ENCODE measurements at places on chromosomes 2 and 18.

DNA sequence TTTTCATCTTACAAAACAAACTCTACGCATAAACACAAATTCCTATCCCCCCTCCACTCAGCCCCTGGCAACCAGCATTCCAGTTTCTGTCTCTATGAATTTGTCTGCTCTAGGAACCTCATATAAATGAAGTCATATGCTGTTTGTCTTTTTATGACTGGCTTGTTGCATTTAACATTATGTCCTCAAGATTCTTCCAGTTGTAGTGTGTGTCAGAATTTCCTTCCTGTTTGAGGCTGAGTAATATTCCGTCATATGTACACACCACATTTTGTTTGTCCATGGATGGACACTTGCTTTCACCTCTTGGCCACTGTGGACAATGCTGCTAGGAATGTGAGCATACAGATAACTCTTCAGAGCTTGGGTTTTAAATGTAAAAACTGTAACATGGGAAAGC lies 272.1 kb downstream of the GBX2 start:
- no peak for DNase-seq

DNA sequence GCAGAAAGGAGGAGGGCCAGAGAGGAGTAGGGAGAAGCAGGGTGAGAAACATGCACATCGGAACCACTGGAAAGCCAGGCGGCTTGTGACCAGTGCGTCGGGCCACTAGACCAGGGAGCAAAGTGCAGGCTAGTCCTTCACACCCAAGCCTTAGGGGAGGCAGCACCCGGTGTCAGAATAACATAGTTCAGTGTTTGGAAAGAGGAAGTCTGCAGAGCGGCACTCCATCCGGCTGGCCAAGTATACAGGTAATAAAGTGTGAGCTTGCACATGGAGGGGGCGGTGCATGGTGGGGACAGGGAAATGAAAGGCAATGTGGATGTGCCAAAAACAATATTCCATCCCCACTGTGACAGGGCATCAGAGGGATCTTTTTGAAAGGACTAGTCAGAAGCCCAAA lies 69.7 kb downstream of the ZNF521 start:
- no peak for DNase-seq

GRCh38 chr18:78721981-78722380 lies 257.6 kb upstream of the SALL3 start:
- DNase-seq = no peak

DNA sequence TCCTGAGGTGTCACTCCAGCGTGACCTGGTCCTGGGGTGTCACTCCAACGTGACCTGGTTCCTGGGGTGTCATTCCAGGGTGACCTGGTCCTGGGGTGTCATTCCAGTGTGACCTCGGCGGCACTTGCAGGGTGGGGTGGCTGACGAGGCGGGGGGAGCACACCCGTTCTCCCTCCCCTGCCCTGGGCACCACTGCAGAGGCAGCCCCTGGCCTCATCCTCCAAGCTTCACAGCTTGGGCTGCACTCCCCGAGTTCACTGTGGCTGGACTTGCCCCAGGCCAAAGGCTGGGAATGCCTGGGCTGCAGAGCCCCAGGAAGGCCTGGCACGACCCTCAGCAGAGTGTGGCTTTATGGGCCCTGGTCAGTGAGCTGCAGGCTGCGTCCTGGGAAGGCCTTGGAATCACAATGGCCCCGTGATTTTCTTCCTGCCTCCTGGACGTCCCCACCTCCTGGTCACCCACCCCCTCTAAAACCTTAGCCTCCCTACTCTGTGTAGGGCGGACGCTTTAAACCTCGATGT lies 88.3 kb downstream of the NFATC1 start:
- DNase-seq = no peak

DNA sequence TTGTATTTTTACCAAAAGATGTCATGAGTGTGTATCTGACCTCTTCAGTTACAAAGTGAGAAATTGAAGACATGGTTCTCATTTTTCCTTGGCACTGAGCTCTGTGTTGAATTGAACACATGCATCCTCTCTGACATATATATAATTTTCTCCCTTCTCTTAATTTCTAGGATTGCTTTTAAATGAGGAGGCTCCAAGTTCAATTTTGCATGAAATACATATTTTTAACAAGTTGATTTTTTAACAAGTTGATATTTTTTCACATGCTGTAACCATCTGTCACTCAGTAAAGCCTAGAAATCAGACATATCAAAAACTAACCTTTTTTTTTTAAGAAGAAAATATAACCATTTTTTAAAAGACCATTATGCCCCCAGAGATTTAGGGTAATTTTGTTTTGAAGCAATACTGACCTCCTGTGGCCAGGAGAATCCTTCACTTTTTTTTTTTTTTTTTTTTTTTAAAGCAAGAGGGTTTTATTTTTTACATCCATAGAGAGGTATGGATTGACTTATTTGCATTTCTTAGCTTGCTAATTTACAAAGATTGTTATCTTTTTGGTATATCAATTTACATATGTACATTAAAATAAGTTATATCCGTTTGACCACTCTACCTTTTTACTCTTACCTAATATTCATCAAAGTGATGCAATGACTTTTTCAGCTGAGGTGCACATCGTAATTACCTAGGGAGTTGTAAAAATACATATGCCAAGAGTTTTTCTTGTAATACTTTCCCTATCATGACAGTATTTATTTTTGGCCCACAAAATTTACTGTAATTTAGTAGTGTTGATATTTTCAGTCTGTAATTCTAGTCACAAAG lies 161.8 kb downstream of the SOCS6 start:
- DNase-seq = peak; percentile 48

GRCh38 chr2:168821577-168821976 lies 19.1 kb downstream of the NOSTRIN start:
- no peak for DNase-seq

DNA sequence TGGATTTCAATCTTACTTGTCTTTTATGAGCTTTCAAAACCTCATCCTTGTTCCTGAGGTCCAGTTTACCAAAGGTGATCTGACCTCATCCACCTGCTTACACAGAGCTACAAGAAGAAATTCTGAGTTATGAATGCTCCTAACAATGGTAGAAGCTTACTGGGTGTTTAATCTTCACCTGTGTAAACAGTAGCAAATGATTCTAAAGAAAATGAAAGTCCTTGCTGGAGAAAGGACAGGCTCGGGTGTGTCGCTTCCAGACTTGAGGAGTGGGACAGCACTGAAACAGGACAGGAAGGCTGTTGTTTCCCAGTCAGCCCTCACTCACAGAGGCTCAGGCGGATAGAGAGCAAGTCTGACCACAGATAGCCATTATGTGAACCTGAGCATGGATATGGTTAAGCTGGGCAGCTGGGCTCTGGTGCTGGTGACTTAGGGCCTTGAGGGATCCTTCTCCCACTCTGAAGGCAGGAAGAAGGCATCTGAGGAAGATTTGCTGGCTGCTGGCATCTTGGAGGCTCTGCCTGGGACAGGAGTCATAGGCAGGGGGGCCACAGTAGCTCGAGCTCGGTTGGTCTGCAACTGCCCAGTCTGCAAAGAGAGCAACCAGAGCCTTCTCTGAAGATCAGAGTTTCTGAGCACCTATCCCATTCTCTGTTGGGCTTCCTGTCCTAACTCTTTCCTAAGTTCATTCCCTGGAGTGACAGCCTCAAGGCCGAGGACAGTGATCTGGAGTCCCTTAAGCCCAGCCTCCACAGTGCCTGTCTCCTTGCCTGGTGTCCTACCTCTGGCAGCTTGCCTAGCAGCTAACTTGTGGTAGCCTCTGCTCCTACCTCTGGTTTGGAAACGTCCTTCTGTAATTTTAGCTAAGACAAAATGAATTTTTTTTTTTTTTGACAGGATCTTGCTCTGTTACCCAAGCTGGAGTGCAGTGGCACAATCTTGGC lies 4.0 kb downstream of the DOK1 start:
- DNase-seq = no peak

DNA sequence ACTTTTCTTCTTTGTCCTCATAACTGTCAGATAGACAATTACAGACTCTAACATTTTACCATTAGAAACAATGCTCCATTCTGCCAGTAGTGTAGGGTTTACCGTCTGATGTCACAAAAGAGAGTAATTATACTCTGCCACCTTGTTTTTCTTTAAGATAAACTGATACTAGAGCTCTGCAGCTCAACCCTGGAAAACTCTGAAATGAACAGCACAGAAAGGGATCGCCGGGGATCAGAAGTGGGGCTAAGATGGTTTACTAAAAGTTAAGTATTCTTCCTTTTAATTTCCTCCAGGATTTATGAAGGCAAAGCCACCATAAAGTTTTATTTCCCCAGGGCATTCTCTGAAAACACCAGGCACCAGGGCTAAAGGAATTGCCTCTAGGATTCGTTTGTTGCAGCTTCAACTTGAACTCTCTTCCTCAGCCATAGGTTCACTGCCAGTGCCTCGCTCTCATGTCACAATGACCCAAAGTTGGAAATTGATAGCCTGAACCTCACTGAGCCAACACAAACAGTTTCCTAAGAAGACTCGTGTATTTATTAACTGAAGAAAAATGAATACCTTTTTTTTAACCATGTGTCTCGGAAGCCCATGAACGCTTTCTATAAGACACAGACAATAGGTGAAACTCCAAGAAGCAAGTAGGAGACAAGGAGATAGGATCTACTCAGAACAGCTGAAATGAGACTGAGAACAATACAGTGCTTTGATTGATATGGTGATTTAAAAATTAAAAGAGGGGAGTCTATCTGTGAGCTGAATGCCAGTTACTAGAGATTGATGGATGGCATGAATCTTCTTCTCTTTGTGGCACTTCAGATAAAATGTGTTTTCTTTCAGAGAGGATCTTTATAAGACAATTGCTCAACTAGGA lies 121.5 kb upstream of the SPATS2L start:
- DNase-seq = no peak

DNA sequence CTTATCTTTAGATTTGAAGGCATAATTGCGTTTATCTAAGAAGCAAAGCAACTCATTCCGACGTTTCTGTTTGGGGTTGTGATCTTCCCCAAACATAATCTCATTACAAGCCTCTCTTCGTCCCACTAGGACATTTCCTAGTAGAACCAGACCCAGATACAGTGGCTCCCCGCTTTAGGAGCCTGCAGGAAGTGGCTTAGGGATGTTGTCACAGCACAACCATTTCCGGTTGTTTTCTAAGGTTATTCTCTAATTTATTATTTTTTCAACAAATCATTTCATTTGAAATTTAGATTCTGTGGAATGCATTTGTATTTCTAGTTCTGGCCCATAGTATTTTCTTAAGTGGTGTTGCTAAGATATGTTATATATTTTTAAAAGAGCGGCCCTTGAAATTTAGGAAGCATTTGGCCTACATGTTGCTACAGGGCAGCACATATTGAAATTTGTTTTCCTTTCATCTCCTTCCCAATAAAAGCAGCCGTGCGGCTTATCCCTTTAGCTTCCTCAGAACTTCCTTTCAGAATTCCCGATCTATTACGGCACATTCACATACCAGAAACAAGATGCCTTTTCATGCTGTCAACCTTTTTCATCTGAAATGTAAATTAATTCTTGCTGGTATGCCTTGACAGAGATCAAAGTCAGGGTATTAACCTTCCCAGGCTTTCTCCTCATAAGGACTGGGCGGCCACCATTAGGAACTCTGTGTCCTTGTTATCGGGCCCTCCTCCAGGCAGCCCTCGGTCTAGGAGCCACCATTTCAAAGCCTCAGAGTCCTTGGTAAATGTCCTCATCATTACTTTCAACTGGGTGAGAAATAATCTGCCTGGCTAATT lies 210.9 kb upstream of the SP5 start:
- DNase-seq = no peak

DNA sequence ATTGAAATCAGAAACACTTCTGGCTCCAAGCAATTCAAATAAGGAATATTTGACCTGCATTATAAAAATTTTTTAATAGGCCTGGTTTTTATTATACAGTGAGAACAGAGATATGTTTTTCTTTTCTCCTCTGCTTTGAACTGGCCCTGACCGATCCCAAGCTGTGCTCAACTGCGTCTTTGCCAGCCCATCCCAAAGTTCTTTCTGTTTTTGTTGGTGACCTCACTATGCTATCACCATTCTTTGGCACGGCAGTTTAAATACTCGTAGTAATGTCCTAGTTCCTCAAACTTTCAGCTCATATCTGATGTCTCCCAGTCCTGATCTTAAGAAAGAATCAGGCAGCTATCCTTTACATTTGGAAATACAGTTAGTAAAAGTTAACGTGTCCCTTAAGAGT lies 42.3 kb upstream of the NETO1 start:
- DNase-seq = no peak

DNA sequence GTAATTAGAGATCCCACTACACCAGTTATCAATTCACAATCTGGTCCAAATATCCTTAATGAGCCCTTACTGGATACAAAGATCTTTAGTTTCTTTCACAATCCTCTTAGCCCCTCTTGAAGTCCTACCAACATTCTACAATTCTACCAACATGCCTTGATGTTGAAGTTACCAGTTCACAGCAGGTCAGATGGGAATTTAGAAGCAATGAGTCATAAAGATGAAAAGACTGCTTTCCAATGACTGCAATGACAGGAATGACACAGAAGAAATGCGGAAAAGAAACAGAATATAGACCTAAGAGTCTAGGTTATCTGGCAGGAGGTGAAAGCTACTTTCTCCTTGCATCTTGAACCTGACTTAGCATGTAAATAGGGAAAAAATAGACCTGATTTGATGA lies 24.5 kb downstream of the RTTN start:
- peak; percentile 65 for DNase-seq

- DNase-seq = no peak
These were observed 311.9 kb downstream of the NRXN1 start for GRCh38 chr2:50719837-50720696.

Measured in fibroblast of mammary gland (primary cell).